ENCODE measurements at places on chromosomes 12 and 14. TPM values are rescaled to one million over a fixed set of nuclear protein-coding genes. Genes with fewer than 3 reads are reported as not detected.

The SPIC gene
- not detected for total RNA-seq

The KRT4 gene
- not detected for total RNA-seq

- no peaks in the 10 kb centered on the region for H3K27me3 ChIP-seq
- peak overlapping the region; percentile 32 for H3K27ac ChIP-seq
- H3K4me1 ChIP-seq = peaks cover 97% of the 10 kb centered on the region
- peaks cover 18% of the 10 kb centered on the region for H3K36me3 ChIP-seq
- peak overlapping the region; percentile 56 for H3K4me3 ChIP-seq
These were observed 39.9 kb downstream of the BCL11B start for GRCh38 chr14:99231850-99232713.

GRCh38 chr12:46124848-46125619, 134.7 kb upstream of the SCAF11 start:
- peak; percentile 23 for DNase-seq
- no peaks in the 10 kb centered on the region for H3K36me3 ChIP-seq
- peaks cover 3% of the 10 kb centered on the region for H3K4me1 ChIP-seq
- no peak overlapping the region for H3K4me3 ChIP-seq
- no peak overlapping the region for H3K27ac ChIP-seq

The CAPZA3 gene
- not detected for total RNA-seq

- H3K36me3 ChIP-seq = no peaks in the 10 kb centered on the region
- H3K27ac ChIP-seq = no peak overlapping the region
- H3K27me3 ChIP-seq = no peaks in the 10 kb centered on the region
- no peak for DNase-seq
These were observed 84.6 kb downstream of the NT5DC3 start for GRCh38 chr12:103756443-103756842.

The LUM gene
- not detected for total RNA-seq

GRCh38 chr12:123293178-123293760, 21.6 kb upstream of the CDK2AP1 start:
- H3K4me1 ChIP-seq = no peaks in the 10 kb centered on the region
- no peak overlapping the region for H3K27ac ChIP-seq
- no peak for DNase-seq

GRCh38 chr14:76828339-76829012, 2.3 kb downstream of the LRRC74A start:
- no peak overlapping the region for H3K27ac ChIP-seq
- no peaks in the 10 kb centered on the region for H3K27me3 ChIP-seq
- no peaks in the 10 kb centered on the region for H3K4me1 ChIP-seq

GRCh38 chr12:117060246-117060928, 38.8 kb downstream of the TESC start:
- H3K4me1 ChIP-seq = peaks cover 25% of the 10 kb centered on the region
- no peaks in the 10 kb centered on the region for H3K36me3 ChIP-seq
- H3K27ac ChIP-seq = no peak overlapping the region

DNA sequence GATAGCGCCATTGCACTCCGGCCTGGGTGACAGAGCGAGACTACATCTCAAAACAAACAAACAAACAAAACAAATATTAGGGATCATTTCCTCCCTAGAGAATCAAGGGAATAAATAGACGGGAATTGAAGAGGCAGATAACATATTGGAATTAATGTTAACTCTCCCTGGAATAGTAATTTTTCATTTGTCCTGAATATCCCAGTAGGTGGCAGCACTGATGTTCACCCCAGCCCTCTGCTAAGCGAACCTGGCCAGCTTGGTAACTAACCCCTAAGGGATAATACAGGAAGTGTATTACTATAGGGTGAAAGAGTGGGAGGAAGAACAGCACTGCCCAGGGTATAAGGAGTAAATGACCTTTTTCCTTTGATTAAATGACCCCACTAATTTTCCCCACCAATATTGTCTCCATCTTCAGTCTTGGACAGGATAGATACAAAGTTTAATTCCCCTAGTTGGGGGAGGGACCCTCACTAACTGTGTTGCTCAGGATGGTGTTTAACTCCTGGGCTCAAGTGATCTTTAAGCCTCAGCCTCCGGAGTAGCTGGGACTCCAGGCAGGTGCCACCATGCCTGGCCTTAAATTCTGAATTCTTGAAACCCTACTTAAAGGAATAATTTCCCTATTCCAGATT, 40.5 kb downstream of the SLC2A14 start:
- no peaks in the 10 kb centered on the region for H3K27me3 ChIP-seq
- no peak overlapping the region for H3K4me3 ChIP-seq
- H3K4me1 ChIP-seq = no peaks in the 10 kb centered on the region
- H3K36me3 ChIP-seq = no peaks in the 10 kb centered on the region
- H3K27ac ChIP-seq = no peak overlapping the region

The ACOT4 gene
- 5.0 TPM for total RNA-seq

DNA sequence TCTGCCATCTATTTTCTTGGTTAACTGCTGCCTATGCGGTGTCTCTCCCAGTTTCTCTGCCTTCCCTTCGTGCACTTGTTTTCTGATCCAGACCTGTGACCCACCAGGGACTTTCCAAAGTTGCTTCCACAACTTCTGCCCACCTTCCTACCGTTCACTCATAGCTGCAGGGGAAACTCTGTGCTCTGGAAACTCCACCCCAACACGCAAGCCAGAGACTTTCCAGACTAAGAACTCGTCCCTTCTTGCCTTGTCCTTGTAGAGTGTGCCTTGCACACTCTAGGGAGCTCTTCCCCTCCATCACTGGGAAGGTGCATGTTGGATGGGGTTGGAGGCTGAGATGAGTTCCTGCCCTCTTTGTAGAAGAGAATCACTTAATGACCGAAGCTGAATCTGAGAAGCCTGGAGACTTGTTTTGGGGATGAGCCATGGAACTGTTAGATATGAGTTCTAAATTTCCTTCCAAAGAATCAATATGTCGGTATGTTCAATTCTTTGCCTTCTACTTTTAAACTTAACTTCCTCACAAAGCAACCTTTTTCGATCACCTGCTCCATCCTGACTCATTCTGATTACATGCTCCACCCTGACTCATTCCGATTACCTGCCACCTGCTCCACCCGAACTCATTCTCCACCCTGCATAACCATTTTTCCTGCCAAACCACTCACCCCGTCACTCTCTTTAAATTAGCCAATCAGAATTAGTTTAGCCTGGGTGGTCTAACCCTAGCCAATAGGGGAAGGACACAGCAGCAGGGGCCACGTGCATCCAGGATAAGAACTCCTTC, 82.1 kb upstream of the CAPRIN2 start:
- no peak overlapping the region for H3K27ac ChIP-seq
- H3K4me3 ChIP-seq = no peak overlapping the region
- H3K4me1 ChIP-seq = no peaks in the 10 kb centered on the region
- no peaks in the 10 kb centered on the region for H3K36me3 ChIP-seq
- no peaks in the 10 kb centered on the region for H3K27me3 ChIP-seq
- no peak for DNase-seq

The KIF21A gene
- 44.6 TPM for total RNA-seq

The DAO gene
- total RNA-seq = not detected

The B4GALNT1 gene
- 2.9 TPM for total RNA-seq

GRCh38 chr14:35853225-35853624, 27.1 kb downstream of the BRMS1L start:
- no peak for DNase-seq
- no peaks in the 10 kb centered on the region for H3K36me3 ChIP-seq
- no peaks in the 10 kb centered on the region for H3K27me3 ChIP-seq
- H3K4me1 ChIP-seq = no peaks in the 10 kb centered on the region

DNA sequence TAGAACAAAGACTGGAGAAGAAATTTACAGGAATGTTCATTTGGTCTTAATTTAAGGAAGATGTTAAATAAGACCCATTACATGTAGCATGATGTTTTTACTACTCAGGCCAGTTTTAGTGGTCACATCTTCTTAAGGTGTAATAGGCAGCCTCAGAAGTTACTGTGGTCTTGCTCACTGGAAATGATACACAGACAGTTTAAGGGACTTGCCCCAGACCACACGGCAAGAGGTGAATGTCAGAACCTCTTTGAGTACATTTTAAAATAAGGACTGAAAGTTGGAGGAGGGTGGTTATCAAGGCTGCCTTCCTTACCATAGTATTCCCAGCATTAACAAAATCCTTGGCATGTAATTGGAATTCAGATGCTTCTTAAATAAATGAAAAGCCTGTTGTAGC, 37.9 kb downstream of the LRRK2 start:
- no peak overlapping the region for H3K27ac ChIP-seq
- no peaks in the 10 kb centered on the region for H3K27me3 ChIP-seq
- DNase-seq = no peak
- H3K4me1 ChIP-seq = no peaks in the 10 kb centered on the region
- H3K36me3 ChIP-seq = no peaks in the 10 kb centered on the region

The SELPLG gene
- total RNA-seq = 37.0 TPM

DNA sequence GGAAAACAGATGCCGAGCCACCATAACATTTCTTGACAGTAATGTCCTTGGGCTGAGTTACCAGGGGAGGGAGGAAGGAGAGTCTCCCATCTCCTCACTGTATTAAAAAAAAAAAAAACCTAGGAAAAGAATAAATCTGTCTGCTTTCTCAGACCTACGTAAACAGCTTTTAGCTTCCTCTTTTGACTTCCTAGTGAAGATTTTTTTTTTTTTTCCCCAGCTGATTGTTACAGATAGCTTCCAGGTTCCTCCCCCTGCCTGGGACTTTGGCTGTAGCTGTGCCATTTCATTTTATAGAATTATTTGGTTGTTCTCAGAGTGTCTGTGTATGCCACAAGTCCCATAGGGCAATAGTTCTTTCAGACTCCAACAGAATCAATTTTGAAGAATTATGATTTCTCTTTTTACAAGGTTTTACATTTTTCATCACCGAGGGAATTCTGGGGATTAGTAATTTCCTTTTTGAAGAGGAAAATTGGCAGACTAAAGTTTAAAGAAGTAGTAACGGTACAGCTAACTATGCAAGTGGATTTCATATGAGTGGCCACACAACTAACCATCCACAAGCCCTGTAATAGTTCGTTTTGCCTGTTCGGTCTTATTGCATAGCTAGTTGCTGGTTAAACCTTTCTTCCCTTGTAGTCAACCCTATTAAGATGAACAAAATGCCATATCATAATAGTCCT, 23.1 kb upstream of the GNS start:
- H3K4me1 ChIP-seq = peaks cover 13% of the 10 kb centered on the region
- no peak overlapping the region for H3K27ac ChIP-seq
- no peak for DNase-seq
- no peaks in the 10 kb centered on the region for H3K36me3 ChIP-seq
- peaks cover 51% of the 10 kb centered on the region for H3K27me3 ChIP-seq

DNA sequence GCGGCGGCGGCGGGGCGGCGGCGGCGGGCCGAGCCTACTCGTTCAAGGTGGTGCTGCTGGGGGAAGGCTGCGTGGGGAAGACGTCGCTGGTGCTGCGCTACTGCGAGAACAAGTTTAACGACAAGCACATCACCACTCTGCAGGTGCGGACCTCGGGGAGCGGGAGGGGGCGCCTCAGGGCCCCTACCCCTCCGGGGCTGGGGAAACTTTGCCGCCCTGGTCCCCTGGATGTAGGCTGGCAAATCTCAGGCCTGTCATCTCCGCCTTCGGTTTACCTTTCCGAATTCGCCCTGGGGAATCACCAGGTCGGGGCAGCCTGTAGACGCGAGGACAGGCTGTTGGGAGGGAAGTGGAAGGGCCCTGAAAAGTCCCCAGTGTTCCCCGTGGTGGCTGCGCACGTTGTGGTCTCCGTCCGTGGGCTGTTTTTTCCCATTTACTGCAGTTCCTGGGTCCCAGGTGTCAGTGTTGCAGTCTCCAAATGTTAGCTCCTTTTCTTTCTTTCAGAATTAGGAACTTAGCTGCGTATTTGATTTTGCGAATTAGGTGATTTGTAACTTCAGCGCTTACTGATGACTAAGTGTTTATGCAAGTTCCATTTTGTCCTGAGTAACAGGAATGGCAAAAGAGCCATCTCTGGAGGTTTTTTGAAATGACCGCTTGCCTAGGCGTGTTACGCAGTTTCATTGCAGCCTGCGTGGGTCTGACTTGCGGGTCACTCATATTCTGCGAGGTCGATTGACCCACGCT, 656 bp downstream of the RAB21 start:
- peaks cover 6% of the 10 kb centered on the region for H3K36me3 ChIP-seq
- H3K4me1 ChIP-seq = peaks cover 22% of the 10 kb centered on the region
- H3K27me3 ChIP-seq = no peaks in the 10 kb centered on the region
- peak; percentile 68 for DNase-seq
- H3K27ac ChIP-seq = peak overlapping the region; percentile 91
- peak overlapping the region; percentile 87 for H3K4me3 ChIP-seq

- H3K4me1 ChIP-seq = peaks cover 4% of the 10 kb centered on the region
- H3K4me3 ChIP-seq = no peak overlapping the region
- H3K36me3 ChIP-seq = no peaks in the 10 kb centered on the region
- H3K27me3 ChIP-seq = no peaks in the 10 kb centered on the region
- H3K27ac ChIP-seq = no peak overlapping the region
- no peak for DNase-seq
These were observed 66.9 kb downstream of the ITPK1 start for GRCh38 chr14:93048843-93049242.

DNA sequence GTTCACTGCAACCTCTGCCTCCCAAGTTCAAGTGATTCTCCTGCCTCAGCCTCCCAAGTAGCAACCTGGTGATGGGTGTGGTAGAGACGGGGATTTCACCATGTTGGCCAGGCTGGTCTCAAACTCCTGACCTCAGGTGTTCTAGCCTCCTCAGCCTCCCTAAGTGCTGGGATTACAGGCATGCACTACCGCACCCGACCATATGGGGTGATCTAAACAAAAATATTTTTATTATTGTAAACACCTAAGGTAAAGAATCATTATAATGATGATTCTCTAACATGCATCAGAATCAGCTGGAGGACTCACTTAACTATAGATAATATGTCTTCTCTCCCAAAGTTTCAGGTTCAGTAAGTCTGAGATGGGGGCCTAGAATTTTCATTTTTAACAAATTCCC, 96.2 kb upstream of the ALG10 start:
- no peaks in the 10 kb centered on the region for H3K36me3 ChIP-seq
- H3K4me3 ChIP-seq = no peak overlapping the region
- H3K27me3 ChIP-seq = no peaks in the 10 kb centered on the region
- H3K27ac ChIP-seq = no peak overlapping the region
- DNase-seq = no peak
- H3K4me1 ChIP-seq = no peaks in the 10 kb centered on the region

The KRT5 gene
- total RNA-seq = not detected

DNA sequence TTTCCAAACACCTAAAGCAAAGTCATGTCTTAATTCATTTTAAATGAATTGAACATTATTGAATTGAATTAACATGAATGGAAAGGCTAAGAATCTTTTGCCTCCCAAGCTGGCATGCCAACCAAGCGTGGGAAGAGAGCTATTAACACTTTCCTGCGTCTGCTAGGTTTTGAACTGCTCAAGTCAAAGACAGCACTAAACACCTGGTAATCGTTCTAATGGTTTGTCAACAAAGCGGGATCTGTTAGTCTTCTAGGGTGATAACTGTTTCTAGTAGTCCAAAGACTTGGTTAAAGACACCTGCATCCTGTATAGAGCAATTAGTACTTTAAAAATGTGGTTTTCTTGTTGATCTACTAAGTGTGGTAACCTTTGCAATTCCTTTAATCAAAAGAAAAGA, 164.2 kb upstream of the HMGA2 start:
- H3K27me3 ChIP-seq = no peaks in the 10 kb centered on the region
- no peak overlapping the region for H3K27ac ChIP-seq
- DNase-seq = no peak
- no peak overlapping the region for H3K4me3 ChIP-seq

DNA sequence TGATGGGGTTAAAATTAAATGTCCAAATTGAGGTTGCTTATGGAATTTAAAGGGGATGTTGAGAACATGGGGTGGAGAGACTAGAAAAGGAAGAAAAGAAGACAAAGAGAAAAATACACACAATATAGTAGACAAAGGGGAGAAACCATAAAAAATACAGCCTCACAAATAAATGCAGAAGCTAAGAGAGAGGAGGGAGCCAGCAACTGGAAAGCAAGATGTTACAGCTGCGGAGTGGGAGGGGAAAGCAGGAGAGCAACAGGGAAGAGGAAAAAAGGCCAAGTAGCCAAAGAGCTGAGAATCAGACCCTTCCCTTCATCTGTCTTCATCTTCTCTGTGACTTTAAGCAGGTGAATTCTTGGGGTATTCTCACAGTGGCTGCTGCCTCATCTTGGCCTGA, 39.7 kb upstream of the SMUG1 start:
- no peak overlapping the region for H3K4me3 ChIP-seq
- H3K27ac ChIP-seq = no peak overlapping the region
- no peaks in the 10 kb centered on the region for H3K27me3 ChIP-seq
- H3K36me3 ChIP-seq = no peaks in the 10 kb centered on the region

Data from CD8-positive, alpha-beta memory T cell (primary cell).